SJSA1 (cell line): ENCODE measurements at places on chromosomes 12 and 14.

DNA sequence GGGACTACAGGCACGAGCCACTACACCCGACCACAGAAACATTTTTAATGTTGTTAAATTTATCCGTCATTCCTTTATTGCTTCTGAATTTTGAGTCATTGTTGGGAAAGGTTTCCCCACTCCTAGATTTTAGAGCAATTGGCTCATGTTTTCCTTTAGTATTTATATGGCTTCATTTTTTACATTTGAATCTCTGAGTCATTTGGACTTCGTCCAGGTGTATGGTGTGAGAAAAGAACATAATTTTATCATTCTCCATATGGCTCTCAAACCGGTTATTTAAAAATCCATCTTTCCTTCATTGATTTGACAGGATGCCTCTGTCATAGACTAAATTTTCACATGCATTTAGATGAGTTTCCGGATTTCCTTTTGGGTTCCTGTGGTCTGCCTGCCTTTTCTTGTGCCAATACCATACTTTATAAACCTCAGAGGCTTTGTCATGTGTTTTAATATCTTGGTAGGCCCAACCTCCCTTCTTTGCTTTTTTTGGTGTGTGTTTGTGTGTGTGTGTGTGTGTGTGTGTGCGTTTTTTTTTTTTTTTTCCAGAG, 30.9 kb downstream of the LRTM2 start:
- no peak for DNase-seq

DNA sequence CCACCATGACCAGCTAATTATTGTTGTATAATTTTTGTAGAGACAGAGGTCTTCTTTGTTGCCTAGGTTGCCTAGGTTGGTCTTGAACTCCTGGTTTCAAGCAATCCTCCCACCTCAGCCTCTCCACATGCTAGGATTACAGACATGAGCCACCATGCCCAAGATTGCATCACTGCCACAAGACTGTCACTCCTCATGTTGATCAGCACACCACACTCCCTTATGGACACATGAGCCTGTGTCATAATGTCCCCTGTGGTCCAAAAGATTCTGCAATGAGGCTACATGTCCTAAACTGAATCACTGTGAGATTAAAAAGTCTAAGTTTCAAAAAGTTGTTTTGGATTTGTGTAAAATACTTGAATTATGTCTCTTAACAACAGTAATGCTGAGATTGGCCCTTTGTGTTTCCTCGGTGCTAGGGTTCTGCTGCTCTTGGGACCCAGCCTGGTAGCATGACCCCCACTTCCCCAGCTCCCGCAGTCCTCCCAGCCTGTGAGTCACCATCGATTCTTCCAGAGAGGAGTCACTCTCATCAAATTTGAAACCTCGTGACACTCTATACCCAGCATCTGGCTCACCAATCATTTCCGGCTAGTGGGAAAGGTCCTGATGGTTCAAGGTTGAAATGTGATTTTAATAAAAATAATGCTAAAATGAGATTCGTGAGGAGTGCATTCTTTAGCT, 890.9 kb downstream of the VRK1 start:
- no peak for DNase-seq

DNA sequence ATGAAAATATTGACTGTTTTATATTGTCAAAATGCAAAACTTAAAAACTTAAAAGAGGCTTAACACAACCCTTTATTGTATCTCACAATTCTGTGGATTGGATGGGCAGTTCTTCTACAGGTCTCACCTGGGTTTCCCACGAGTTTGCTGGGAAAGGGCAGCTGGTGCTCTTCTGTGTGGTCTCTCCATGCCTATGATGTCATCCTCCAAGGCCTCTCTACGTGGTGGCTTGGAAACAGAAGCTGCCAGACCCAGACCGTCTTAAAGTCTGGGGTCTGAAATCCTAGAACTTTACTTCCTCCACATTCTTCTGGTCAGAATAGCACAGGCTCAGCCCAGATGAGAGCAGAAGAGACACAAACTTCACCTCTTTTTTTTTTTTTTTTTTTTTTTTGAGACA, 36.5 kb upstream of the KICS2 start:
- DNase-seq, result no peak

DNA sequence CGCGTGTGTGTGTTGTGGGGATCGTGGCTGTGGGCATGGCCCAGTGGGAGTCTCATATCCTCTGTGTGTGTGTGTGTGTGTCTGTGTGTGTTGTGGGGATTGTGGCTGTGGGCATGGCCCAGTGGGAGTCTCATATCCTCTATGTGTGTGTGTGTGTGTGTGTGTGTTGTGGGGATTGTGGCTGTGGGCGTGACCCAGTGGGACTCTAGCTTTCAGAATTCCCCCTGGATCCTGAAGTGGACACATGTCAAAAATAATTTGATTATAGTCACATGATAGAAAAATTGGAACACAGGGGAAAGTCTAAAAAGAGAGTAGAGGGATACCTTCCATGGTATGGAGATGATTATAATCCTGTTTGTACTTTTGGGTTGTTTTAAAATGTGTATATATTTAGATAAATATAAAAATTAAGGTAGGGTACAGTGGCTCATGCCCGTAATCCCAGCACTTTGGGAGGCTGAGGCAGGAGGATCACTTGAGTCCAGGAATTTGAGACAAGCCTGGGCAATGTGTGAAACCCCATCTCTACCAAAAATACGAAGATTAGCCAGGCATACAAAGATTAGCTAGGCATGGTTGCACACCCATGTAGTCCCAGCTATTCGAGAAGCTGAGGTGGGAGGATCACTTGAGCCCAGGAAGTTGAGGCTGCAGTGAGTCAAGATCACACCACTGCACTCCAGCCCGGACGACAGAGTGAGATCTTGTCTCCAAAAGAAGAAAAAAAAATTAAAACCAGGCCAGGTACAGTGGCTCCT, 11.0 kb downstream of the PAPLN start:
- DNase-seq, result no peak

GRCh38 chr14:94077111-94077821, 3.7 kb downstream of the DDX24 start:
- no peak for DNase-seq

GRCh38 chr12:103745962-103746361, 95.1 kb downstream of the NT5DC3 start:
- no peak for DNase-seq

GRCh38 chr12:21502164-21502496, 541 bp downstream of the GOLT1B start:
- peak; percentile 42 for DNase-seq

- no peak for DNase-seq
Observed at GRCh38 chr14:104284107-104284592, 145.8 kb downstream of the KIF26A start.

DNA sequence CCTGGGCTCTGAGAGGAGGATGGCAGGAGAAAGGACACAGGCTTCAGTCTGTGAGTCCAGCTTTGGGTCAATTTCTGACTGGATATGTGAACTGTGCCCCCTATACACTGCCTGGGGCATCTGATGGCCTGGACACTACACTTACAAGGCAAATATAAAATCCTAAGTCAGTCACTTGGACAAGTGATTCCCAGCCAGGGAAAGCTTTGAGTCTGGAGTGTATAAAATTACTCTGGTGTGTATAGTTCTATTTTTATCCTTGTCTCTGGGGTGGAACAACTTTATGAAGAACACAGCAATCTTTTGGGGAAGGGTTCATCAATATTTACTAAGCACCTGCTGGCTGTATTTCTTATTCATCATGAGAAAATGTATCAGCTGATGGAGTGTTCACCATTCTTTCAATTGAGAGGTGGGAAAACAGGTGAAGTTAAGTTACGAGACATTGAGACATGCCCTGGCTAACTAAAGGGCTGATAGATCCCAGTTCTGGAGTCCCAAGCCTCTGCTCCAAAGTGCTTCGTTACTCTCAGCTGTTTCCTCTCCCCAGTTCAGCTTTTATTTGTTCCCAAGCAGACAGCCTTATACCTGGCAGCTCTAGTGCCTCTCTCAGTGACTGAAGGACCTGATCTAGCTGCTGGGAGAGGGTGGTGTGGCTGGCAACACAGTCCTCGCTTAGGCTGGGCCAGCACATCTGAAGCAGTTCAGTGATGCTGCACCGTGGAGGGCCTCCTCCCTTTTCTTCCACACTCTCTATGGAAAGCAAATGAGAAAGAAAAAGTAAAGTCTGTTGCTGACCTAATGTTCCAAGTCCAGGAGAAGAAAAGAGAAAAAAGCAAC, 30.9 kb downstream of the ZFYVE26 start:
- DNase-seq, result no peak

DNA sequence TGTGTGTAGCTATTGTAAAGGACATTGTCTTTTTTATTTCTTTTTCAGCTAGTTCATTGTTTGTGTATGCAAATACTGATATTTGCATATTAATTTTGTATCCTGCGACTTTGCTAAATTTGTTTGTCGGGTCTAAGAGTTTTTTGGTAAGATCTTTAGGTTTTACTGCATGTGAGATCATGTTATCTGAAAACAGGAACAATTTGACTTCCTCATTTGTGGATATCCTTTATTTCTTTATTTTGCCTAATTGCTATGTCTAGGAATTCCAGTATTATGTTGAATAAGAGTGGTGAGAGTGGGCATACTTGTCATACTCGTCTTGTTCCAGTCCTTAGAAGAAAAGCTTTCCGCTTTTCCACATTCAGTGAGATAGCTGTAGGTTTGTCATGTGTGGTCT, 28.8 kb downstream of the SIX4 start:
- no peak for DNase-seq

GRCh38 chr12:59874781-59875180, 279.0 kb downstream of the SLC16A7 start:
- DNase-seq, result no peak

- no peak for DNase-seq
Observed at GRCh38 chr12:132566516-132567131, 43.8 kb downstream of the LRCOL1 start.

GRCh38 chr12:45990468-45991283, at the start of gene SCAF11:
TSS of gene SCAF11 (minus strand) at chr12:45990574. CDS start at chr12:45964167, 26,407 bp downstream.
- peak; percentile 100 for DNase-seq

GRCh38 chr12:15522574-15523187, 200.4 kb downstream of the PTPRO start:
- DNase-seq, result no peak

- DNase-seq, result no peak
Observed at GRCh38 chr12:98227162-98227561, 288.2 kb upstream of the TMPO start.
